Hematopoietic multipotent progenitor cell treated with erythropoietin and hydrocortisone succinate and interleukin-3 and kit ligand, for 8 days (in vitro differentiated cells): ENCODE measurements at places on chromosomes 6 and 20.

DNA sequence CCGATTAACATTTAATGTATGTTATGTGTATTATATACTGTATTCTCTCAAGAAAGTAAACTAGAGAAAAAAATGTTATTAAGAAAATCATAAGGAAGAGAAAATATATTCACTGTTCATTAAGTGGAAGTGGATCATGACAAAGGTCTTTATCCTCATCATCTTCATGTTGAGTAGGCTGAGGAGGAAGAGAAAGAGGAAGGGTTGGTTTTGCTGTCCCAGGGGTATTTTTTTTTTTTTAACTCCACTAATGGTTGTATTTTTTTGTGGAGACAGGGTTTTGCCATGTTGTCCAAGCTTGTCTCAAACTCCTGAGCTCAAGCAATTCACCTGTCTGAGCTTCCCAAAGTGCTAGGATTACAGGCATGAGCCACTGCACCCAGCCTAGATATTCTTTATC lies 11.0 kb downstream of the ECT2L start:
- no peak for DNase-seq

- no peak for DNase-seq
Measured at GRCh38 chr6:14306151-14306906, 188.8 kb downstream of the CD83 start.

GRCh38 chr20:7637184-7637583 lies 303.1 kb downstream of the HAO1 start:
- DNase-seq: no peak

- no peak for DNase-seq
Measured at GRCh38 chr6:93407186-93407585, 12.2 kb downstream of the EPHA7 start.

DNA sequence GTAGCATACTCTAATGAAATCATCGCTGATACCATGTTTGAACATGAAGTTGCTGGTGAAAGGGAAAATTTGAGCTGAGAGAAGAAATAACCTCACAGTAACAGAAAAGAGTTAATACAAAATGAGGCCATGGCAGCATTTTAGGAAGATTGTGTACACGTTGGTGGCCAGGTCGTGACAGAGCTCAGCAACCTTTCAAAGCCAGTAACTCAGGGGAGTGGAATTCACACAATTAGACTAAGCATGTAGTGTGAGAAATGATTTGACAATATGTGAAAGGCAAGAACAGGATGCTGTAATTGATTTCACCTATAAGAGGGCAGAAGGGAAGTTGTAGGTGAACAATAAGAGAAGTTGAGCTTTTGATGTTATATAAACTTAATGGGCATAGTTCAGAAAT lies 246.3 kb downstream of the OGFRL1 start:
- DNase-seq: no peak

DNA sequence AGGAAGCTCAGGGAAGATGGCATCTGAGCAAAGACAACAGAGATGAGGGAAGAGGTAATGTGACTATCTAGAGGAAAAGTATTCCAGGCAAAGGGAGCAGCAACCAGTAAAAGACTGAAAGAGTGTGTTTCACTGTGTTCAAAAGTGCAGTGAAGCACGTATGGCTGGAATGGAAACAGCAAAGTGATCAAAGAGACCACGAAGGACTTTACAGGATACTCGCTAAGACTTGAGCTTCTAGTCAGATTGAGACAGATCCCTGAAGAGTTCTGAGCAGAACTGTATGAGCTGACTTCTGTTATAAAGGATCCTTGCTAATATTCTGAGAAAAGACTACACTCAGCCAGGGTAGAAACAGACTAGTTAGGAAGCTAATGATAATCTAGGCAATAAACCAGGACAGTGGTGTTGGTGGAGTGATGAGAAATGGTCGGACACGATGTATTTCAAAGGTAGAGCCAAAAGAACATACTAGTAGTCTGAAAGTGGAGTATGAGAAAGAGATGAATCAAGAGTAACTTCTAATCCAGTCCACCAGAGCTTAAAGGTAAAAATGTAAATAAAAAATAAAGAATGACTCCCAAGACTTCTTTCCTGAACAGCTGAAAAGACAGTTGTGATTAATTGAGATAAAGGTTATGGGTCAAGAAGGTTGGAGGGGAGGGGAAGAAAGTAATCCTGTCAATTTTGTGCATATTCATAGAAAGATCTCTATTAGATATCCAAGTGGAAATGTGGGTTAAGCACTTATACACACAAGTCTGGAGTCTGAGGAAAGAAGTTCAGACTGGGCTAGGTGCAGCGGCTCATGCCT lies 14.2 kb downstream of the SEC63 start:
- DNase-seq: no peak

DNA sequence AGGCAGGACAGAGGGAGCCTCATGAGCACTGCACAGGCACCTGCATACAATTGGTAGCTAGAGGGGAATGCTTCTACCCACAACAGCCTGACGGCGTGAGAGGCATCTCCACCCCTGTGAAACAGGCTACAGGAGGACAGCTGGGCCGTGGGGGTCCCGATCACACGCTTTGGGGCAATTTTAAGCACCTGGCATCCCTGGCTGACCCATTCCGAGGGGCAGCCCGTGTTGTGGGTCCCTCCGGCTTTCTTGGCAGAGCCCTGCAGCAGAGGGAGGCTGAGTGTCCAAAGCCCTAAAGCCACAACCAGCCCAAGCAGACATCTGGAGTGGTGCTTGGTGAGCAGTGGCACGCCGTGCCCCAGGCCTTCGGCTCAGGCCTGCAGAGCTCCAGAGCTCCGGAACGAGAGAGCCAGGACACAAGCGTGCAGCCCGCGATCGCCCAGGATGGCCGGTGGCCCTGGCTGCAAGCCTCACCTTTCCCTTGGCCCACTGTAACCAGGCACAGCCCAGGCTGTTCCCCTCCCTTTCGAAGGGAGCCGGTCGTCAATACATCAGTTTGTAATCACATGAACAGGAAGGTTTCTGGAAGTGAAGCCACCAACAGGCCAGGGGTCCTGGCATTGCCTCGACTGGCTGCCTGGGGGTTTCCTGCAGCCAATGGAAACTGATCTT lies 81.4 kb downstream of the DLL1 start:
- no peak for DNase-seq

DNA sequence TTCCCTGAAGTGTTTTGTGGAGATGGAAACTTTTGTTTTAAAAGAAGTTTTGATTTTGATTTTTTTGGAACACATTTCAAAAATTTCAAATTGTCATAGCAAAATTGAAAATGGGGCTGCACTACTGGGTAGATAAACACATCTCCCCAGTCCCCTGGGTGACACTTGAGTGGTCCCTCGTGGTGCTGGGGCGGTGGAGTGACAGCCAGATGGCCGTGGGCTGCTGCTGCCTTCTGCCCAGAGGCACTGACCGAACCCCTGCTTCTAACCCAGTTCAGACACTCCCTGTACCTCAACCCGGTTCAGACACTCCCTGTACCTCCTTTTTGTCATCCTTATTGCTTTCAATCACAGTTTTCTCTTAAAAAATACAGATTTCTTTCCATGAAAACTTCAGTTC lies 69.9 kb upstream of the SYNJ2 start:
- no peak for DNase-seq

- DNase-seq: no peak
Measured at GRCh38 chr6:120632975-120633374, 701.3 kb downstream of the TBC1D32 start.

DNA sequence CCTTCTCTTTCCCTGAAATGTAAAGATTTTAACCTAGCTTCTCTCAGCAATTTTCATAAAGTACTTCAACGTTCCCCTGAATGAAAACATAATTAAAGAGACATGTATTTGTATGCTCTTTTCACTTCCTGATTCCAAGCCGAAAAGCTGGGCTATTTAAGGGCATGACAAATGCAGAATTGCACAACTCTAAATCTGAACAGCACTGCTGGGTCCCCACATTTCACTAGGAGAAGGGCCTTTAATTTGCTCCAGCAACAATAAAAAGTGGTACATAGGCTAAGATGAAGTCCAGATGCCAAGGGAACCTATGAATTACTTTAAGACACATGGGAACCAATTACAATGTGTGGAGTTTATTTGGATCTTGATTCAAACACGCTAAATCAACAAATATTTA lies 42.0 kb downstream of the IRAK1BP1 start:
- no peak for DNase-seq

DNA sequence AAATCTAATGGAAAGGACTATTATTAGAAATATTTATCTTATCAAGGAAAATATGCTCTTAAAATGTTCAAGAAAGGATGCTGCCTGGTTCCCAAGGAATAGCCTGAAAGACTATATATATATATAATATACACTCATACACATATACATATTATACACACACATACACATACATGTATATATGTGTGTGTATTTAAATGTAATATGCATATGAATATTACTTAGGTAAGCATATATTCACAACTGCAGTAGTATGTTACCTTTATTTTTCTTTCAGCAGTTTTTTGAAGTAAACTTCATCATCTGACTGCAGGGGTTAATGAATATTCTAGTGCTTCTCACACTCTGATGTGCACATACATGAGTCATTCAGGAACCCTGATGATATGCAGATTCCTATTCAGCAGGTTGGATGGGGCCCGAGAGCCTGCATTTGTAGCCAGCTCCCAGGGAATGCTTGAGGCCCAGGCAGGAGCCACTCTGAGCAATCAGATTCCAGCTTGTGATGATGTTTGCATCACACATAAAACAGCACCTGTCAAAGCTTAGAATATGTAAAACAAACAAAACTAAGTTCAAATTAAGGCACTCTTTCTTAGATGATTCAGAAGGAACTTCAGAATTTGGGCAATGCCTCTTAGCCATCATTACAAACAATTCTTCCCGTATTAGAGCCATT lies 16.1 kb downstream of the MYLK4 start:
- no peak for DNase-seq

- DNase-seq: peak; percentile 58
Measured at GRCh38 chr6:39865011-39865888, 69.0 kb downstream of the MOCS1 start.

DNA sequence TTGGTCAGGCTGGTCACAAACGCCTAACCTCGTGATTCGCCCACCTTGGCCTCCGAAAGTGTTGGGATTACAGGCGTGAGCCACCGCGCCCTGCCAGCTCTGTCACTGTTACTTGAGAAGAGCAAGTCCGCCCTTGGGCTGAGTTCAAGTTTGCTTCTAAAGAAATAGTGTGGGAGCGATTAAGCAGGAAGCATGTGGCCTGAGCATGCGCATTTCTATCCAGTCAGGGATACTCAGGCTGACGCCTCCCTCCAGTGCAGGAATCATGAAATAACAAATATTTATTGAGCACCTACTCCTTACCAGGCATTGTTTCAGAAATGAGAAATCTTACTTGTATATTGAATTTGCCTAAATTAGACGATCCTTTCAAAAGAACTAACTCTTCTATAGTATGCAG lies 166.2 kb downstream of the EDN1 start:
- DNase-seq: no peak

GRCh38 chr6:78605909-78606446 lies 261.4 kb upstream of the IRAK1BP1 start:
- DNase-seq: no peak

- no peak for DNase-seq
Measured at GRCh38 chr6:105851606-105852005, 234.5 kb upstream of the PRDM1 start.

DNA sequence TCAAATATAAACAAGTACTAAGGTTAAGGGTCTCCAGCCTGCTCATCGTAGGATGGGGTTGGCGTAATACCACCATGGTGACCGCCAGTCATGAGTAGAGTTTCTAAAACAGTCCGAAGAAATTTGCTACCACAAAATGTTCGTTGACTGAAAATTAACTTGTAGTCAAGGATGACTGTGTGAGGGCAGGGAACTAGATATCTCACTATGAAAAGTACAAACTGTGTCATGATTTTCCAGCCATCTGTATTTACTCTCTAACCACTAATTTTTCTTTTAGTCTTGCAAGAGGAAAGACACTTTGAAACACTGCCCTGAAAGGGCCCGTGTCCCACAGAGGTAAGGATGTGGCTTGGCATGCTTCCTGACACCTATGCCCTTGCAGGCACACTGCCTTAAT lies 99.7 kb downstream of the IRF4 start:
- DNase-seq: no peak

DNA sequence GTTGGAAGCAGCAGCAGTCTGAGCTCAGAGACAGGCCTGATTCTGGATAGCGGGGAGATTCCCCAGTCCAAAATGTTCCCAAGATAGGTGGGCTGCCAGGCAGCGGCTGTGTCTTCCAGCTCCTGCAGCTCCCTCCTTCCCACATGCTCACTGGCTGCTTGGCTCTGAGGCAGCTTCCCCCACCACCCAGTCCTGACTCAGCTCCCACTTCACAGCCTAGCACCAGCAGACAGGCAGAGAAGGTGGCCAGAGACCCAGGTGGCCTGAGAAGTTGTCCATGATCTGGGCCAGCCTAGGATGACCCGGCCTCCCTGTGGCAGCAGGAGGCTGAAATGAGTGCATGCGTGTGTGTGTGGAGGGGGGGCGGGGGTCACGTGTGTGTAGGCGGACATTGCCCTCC lies 94.9 kb downstream of the MDGA1 start:
- DNase-seq: no peak
